Stimulated activated CD4-positive, alpha-beta T cell treated with anti-CD3 and anti-CD28 coated beads, Interleukin-2, amount 100 ng/mL, for 24 hours (primary cell): ENCODE measurements at places on chromosomes 1 and 21.
A peak's percentile ranks its signal among the peaks of the same experiment; 100 is the strongest.

DNA sequence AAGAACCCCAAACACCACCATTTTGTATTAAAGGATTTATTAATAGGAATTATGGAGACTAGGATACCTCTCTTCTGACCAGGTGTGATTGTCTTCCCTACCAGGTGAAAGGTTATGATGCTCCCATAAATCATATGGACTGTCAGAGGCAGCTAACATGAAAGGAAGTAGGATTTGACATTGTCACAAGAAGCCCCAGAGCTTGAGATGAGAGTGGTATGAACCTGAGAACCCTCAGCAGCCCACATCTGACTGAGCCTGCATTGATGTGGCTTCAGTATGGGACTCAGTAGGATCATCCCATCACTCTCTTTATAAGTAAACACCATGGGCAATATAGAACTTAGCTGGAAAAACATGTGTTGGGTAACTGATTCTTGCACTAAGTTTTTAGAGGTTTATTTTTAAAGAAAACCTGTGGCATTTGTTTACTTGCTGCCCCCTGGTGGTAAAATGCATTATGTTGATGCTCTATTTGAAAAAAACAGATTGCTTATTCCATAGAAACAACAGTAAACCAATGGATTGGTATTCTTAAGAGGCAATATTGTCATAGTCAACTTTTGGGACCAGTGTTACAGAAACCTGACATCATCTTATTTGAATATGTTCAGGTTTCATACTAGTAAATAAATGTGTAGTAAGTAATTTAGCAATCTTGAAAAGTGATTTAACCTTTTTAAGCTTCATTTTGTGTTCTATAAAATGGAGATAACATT lies 16.6 kb upstream of the CACYBP start:
- peak; percentile 44 for DNase-seq

DNA sequence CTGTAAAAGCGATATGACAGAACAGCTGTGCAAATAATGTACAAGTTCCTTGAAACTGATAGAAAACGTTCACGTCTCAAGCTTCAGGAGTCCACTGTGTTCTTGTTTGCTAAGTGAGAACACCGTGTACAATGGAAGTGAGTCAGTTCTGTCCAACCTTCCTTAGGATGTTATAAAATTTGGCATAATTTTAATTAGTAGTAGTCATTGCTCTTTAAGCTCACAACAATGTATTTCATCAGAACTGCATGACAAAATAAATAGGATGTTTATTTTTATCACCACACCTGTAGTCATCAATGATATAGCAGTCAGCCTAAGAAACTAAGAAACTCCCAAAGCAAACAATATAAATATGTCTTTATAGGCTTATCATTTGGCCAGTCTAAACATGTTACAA lies 53.0 kb downstream of the RGS2 start:
- no peak for DNase-seq

DNA sequence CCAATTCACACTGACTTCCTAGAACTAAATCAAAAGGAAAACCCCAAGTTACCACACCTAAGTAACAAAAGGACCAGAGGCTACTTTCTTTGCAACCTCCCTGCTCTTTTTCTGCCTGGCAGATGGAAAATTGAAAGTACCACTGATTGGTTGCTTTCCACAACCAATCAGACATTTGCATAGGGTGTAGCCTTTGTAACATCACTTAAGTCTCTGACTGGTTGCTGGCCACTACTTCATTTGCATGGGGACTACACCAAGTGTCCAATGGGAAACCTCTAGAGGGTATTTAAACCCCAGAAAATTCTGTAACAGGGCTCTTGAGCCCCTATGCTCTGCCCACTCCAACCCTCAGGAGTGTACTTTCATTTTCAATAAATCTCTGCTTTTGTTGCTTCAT lies 365.0 kb downstream of the LTN1 start:
- DNase-seq: no peak

DNA sequence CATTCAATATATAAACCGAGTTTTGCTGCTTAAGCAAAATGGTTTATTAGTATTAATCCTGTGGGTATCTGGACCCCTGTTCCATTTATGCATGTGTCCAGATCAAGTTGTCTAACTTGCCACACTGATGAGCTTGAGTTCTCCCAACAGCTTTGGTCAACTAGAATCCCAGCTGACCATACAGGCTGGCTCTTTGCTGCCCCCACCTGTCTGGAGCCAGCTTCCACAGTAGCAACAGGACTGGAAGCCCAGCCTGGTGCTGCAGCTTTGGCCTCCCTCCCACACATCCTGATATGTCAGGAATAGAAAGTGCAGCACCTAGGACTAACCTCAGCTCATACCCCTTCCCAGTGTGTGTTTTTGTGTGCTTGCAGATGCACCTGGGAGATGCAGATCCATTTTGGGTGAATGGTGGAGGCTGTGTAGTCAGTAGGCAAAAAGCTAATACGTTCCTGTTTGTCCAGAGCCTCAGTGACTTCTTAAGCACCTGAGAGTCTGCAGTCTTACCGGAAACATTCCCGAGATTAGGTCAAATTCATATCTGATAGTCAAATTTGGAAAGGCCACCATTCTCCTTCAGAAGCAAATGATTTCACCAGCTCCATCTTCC lies 40.9 kb upstream of the BEND5 start:
- peak; percentile 28 for DNase-seq

DNA sequence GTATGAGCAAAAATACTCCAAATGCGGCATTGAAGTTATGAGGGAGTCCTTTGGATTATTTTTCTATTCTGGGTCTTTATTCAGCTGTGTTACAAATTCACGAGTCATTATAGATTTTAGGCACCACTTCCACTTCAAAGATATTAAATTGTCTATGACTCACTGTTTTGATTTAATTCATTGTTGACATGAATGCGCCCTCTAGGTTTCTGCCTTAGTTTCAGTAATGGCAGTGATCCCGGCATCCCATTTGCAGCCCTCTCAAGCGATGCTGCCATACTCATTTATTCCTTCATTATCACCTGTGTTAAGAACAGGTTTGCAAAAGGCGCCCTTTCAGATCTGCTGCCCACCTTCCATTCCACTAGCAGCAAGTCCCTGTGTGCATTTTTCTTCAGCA lies 14.0 kb downstream of the RSPO1 start:
- DNase-seq: no peak

DNA sequence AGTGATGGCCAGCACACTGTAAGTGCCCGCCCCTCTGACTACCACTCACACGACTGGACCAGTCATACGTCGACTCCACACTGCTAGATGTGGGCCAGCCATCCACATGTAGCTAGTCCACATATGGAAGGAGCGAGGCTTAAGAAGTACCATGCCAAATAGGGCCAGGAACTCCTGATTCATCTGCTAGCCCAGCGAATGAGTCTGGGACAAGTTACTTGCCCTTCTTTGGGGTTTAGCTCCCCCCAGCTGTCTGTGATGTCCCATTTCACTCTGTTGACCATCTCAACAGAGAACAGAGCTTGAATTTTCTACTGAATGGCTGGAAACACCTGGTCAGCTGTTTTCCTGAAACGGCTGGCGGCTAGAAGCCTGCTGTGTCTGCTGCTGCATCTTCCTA lies 5.8 kb downstream of the CSRP1 start:
- DNase-seq: no peak

DNA sequence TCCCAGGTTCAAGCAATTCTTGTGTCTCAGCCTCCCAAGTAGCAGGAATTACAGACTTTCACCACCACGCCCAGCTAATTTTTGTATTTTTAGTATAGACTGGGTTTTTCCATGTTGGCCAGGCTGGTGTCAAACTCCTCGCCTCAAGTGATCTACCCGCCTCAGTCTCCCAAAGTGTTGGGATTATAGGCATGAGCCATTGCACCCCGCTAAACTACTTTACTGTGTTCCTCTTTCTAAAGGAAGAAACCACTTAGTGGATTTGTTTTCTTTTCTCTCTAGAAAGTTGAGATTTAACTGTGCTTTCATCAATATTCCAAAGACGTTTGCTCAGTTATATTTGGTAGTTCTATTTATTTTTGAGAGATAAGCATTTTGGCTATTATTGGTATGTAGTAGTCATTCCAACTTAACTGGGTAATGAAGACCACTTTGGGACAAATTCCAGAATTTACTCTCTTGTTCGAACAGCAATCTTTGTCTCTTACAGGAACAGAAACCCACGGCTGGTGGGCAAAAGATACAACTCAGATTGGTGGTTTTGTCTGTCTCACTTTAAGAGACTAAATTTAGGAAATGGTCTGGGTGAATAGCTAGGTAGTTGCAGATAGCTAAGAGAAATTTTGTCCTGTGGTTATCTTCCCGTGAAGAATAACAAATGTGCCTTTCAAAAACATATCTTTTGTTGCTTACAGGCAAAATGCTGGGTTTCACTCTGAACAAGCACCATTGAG lies 103.5 kb upstream of the CD55 start:
- DNase-seq: no peak

DNA sequence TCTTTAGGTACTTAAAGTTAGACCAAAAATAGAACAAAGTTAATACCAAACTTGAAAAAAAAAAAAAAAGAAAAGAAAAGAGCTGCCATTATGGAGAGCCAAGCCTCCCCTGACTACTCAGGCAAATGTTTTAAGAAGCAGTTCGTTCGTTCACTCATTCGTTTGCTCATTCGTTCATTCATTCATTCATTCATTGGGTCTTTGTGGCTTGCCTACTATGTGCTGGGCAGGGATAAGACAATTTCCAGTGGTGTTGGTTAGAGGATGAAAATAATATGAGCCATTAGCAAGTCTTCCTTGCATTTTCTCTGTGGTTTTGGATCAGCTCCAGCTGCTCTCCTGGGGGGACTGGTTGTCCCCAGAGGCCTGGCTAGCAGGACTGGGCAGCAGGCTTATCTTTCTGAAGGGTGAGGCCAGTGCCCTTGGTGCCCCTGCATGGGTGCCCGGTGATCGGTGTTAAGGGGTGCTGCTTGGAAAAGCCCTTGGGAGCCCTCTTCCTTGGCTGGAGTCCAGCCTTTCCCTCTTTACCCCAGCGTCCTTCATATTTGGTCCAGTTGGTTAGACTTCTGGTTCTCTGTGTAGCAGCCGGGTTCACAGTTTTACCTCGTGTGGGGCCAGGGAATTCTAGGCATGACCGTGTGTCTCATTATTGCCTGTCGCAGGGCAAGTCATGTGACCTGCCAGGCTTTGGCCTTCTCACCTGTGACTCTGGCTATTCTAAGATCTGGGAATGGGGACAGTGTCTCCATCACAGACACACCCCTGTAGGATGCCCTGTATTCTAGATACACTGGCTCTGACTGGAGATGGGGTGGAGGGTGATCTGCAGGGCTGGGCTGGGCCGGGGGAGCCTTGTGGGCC lies 32.8 kb downstream of the LHX4 start:
- DNase-seq: no peak

- DNase-seq: no peak
These were observed 47.7 kb upstream of the PPM1J start for GRCh38 chr1:112762541-112763500.

GRCh38 chr1:87594736-87595383 lies 266.2 kb downstream of the LMO4 start:
- DNase-seq: no peak

DNA sequence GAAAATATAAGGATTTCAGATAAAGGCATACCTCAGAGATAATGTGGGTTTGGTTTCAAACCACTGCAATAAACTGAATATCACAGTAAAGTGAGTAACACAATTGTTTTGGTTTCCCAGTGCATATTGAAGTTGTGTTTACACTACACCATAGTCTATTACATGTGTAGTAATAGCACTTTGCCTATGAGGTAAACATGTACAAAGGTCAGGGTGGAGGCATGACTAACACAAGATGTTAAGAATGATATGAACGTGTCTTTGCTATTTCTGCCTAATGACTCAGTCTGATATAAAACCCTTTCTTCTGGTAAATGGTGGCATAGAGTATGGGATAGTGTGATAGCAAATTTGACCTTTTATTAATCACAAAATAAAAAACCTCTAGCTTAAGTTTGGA lies 621.5 kb upstream of the ADGRL2 start:
- DNase-seq: no peak

GRCh38 chr21:30981403-30981802 lies 56.9 kb downstream of the KRTAP19-8 start:
- no peak for DNase-seq

DNA sequence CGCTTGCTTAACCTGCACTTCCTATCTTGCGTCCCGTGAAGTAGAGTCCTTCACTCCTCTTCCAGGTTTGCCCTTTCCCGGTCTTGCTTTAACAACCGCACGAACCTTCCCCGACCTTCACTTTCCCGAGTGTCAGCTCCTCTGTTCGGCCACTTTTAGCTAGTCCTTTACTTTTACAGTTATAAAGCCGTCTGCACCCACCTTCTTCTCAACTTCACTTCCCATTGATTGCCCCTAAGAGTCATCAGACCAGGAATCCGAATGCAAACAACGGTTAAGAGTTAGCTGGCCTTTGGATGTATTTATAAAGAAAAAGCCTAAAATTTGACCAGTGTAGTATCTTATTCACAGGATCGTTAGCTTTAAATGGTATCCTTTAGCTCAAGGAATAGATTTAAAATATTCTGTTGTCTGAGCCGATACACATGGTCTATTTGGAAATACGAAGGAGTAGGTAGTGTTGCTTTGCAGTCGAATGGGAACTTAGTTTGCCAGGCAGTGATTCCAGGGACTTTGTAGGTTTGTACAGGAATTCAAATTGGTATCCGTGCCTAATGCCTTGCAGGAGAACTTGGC lies 1.4 kb downstream of the PPP2R5A start:
- DNase-seq: no peak

DNA sequence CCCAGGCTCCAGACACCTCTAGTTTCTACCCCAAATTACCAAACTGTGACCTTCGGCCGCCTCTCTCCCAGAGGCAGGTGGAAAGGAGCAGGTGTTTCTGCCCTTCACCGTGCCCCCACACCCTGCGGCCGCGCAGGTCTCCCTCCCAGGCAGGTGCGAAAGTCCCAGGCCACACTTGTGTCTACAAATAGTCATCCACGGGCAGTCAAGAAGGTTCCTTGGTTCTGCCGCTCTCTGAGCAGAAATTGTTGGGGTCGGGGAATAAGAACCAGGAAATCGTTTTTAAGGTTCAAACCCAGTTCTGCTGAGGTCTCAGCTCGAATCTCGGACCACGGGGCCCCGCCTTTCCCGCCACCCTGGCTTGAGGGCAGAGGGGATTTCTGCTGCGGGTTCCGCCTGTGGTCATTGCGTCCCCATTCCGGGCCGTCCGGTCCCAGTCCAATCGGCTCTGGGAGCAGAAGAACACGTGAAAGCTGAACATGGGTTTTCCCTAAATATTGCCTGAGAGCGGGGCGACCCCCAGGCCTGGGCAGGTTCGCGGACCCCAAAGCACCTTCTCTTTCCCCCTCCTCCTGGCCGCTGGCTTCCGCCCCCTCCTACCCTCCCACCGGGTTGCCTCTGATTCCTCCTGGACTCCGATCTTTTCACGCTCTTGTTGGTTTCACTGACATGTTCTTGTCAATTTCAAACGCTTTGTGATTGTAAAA lies 1.2 kb upstream of the ATF3 start:
- no peak for DNase-seq

DNA sequence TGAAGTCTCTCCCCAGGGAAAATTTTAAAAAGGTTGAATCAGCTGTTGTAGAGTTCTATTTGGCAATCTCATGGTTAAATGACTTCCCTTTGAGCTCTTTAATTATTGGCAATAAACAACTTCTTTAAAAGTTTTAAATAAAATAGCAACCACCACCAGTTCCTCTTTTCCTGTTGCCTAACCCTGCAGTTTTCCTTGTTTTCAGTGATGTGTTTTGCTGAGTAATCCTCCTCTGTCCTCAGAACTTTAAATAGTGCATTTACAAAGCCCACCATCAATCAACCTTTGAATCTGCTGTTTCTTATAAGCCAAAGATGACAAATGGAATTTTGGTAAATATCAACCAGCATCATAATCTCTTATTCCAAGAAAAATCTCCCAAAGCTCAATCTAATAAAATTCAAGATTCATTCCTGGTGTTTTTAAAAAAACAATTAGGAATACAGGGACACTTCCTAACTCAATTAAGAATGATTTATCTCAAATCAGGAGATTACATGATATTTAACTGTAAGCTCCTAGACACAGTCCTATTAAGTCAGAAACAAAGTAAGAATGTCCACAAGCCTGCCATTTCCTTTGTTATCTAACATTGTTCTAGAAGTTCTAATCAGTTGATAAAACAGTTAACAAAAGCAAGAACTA lies 14.8 kb downstream of the AVPR1B start:
- no peak for DNase-seq
